Activated CD4-positive, CD25-positive, alpha-beta regulatory T cell treated with anti-CD3 and anti-CD28 coated beads, Interleukin-2, amount 50 U/mL, for 72 hours (primary cell): ENCODE measurements at places on chromosomes 1 and 21.

DNA sequence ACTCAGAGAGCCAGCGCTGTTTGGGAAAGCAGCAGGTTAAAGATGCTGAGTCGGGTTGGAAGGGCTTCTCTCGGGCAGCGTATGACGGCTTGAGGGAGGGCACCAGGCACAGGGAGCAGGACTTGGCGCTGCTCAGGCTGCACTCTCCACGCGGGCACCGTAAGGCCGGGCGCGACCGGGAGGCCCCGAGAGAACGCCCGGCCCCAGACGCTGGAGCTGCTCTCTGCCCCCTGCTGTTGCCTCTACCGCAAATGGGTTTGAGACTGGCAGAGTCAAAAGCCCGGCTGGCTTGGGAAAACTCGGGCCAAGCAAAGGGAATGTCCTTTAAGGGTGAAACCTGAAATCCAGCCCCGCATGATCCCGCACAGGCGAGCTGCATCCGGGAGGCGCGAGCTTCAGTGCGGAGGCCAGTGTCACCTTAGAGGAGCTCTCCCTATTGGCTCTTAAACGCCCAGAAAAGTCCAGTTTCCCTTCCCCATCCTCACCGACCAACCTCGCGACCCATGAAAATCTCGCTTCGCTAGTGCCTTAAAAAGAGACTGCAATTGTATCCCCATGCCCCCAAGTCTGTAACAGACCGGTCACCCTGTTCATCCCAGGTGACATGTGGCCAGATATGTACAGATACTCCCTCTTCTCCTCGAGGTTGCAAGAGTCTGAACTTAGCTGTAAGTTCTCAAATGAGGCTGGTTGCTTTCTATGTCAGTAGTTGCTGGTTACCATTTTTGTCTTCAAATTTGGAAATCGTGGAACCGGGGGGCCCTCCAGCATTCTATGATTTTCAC is 1.1 kb downstream of the PRRX1 start:
- no peak for DNase-seq

DNA sequence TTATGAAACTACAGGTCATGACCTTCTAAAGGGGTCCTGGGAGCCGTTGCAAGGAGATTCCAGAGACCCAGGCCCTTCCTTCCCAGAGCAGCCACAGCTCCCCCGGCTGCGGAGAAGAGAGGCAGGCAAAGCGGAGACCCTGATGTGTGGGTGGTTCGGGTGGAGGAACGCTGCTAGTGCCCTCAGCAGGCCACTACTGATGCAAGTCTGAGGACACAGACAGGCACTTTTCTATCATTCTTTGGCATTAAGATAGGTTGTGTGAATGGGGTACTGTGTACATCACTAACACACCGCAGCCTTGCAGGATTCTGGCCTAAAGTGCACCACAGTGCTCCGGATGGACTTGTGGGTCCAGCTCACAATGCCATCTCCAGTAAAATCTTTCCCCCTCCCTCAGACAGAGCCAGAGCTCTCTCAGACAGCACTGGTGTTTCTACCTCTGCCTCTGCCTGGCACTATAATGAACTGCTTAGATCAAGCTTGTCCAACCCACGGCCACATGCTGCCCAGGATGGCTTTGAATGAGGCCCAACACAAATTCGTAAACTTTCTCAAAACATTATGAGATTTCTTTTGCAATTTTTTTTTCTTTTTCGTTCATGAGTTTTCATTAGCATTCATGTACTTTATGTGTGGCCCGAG is 121.4 kb downstream of the TGFBR3 start:
- DNase-seq: no peak

GRCh38 chr1:2003541-2004131 is at the start of gene CFAP74:
TSS of gene CFAP74 (minus strand) at chr1:2003786. CDS start at chr1:1990956, 12,830 bp downstream.
- DNase-seq: no peak

- DNase-seq: no peak
Measured at GRCh38 chr1:59703918-59704378, 110.8 kb upstream of the HOOK1 start.

DNA sequence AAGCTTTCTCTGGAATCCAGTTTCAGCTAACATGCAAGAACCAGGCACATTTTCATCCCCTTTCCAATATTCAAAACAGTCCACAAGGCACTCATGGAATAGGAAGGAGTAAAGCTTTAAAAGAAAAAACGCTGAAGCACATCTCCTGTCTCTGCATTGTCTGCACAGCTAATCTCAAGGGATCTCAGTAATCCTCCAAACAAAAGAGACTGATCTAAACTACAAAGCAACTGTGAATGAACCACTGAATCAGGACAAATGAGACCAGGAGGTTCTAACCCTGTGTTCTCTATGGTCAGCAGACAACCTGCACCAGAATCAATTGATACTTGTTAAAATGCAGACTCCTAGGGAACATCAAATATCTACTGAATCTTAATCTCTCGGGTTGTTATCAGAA is 399.0 kb downstream of the HHAT start:
- DNase-seq: no peak

DNA sequence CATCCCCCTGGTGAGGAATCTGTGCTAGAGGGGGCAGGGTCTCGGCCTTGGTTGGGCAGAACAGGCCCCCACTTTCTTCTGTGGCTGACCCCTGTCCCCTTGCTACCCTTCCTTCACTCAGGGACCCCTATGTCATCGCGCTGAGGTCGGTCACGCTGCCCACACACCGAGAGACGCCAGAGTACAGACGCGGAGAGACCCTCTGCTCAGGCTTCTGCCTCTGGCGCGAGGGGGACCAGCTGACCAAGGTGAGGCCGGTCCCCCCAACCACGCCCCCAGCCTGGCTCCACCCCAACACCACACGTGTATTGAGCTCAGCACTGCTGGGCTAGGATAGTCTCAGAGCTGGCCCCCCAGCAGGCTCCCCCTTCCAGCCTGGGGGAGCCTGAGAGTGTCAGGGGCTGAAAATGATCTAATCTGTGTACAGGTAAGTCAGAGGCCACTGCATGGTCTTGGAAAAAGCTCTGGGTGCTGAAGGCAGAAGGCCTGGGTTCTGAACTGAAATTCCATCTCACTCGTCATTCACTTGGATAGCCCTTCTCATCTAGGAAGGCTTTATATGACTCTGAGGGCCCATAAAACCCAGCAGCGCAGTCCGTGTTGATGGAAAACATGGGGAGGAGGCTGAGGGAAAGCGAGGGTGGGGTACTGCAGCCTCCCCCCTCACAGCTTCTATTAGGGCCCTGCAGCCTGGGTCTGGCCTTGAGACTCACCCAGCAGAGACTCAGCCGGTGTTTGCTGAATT is 15.3 kb downstream of the FAM151A start:
- DNase-seq: no peak

GRCh38 chr1:24567792-24568388 is 12.0 kb downstream of the NCMAP start:
- no peak for DNase-seq

- DNase-seq: no peak
Measured at GRCh38 chr1:77375990-77376389, 94.2 kb downstream of the AK5 start.

GRCh38 chr1:31272369-31272768 is 24.2 kb downstream of the SNRNP40 start:
- DNase-seq: no peak

DNA sequence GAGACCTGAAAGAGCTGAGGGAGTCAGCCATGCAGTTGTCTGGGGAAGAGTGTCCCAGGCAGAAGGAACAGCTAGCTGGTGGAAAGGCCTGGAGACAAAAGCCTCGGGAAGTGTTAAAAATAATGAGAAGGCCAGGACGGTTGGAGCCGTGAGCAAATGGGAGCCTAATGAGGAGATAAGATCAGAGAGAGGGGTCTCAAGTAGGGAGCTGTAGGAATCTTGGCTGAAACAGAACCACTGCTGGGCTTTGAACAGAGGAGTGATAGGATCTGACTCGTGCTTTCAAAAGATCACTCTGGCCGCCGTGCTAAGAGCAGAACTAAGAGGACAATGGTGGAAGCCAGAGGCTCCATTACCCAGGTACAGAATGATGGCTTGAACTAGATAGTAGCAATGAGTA is 1.9 kb upstream of the FOXJ3 start:
- no peak for DNase-seq

DNA sequence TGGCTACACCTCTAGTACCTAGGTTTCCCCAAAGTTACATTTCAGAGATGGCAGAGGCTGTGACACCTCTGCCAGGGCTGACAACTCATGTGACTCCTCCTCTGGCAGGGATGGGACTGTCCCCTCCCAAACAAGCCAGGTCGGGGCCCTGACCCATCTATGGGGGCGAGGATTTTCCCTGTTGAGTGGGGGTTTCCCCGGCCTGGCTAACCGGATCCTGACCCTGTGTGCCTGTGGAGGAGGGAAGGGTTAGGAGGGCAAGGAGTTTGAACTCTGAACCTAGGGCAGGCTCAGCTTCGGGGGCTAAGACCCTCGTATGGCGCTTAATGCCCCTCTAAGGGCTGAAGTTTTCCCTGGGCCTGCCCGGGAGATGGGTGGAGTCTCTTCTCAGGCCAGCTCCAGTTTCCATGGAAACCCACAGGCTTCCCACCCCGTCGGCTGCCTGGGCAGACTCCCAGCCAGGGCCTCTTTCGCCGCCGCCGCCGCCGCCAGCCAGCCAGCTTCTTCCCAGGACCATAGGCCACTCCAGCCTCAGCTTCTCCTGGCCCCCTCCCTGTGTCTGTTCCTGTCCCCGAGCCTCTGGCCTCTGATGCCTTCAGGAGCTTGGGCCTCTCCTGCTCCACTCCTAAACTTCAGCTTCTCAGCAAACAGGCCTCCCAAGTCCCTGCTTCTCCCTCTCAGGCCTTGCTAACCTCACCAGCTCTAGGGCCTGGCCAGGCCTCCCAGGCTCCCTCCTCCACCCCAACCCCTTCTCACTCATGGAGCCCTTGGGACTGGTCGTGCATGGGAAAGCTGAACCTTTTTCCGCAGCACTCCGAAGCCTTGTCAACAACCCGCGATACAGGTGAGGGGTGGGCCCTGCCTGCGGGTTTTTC is at the start of gene BTBD19:
TSS of gene BTBD19 (plus strand) at position 461 of the 875 bp plus-strand sequence. CDS start at position 759, 298 bp downstream.
- peak; percentile 71 for DNase-seq

DNA sequence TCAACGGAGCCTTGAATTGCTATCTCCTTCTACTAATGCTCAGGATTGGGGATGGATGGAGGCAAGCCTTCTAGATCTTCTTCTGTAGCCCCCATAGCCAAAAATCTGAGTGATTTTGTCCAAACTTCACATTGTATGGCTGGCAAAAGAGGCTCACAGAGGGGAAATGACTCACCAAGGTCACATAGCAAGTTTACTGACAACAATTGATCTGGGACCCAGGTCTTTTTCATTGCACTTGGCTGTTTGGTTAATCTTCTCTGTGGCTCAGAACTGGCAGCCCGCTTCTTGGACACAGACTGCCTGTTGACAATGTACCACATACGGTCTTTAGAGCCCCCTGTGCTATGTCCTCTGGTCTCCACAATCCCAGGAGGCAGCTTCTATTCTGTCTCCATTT is 3.0 kb upstream of the LACTBL1 start:
- DNase-seq: no peak

DNA sequence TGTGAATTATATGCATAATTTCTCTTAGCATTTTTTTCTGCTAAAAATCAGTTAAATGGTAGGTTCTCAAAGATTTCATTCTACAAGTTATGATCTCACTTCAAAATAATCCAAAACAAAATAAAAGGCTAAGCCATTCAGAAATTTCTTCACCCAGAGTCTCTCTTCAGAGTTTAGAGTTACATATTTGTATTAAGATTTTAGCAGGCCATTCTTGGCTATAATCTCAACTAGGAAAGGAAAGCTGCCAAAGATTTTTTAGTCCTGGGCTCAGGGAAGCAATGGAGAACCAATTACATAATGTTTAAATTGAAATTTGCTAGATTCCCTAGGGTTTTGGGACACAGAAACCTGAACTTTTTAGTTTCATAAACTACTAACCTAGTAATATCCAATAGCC is 245.0 kb downstream of the USH2A start:
- DNase-seq: no peak

DNA sequence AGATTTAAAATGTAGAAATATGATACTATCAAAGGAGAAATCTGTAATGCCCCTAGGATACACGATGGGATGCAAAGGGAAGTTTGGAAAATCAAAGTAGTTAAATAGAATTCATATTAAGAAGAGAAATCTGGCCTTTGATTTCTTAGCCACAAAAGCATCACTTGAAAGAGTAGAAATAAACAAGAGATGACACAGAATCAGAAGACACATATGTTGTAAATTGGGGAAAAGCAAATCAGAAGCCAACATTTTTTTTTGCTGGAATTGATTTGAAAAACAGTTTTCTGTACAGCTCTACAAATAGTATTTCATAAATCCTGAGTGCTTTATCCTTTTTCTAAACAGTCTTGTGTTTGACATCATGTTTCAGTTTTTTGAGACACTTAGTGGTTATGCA is 12.4 kb upstream of the TNFSF18 start:
- no peak for DNase-seq
